IPS DF 19.7 (cell line): ENCODE measurements at places on chromosomes 16 and 17.

DNA sequence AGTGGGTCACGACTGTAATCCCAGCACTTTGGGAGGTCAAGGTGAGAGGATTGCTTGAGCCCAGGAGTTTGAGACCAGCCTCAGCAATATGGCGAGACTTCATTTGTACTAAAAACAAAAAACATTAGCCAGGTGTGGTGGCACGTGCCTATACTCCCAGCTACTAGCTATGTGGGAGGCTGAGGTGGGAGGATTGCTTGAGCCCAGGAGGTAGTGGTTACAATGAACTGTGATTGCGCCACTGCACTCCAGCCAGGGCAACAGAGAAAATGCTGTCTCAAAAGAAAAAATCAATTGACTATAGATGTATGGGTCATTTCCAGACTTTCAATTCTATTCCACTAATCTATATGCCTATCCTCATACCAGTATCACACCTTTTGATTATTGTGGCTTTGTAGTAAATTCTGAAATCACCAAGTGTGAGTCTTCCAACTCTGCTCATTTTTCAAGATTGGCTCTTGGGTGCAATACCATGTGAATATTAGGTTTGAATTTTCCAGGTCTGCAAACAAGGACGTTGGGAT is 27.2 kb upstream of the CEP20 start:
- no peak for DNase-seq

DNA sequence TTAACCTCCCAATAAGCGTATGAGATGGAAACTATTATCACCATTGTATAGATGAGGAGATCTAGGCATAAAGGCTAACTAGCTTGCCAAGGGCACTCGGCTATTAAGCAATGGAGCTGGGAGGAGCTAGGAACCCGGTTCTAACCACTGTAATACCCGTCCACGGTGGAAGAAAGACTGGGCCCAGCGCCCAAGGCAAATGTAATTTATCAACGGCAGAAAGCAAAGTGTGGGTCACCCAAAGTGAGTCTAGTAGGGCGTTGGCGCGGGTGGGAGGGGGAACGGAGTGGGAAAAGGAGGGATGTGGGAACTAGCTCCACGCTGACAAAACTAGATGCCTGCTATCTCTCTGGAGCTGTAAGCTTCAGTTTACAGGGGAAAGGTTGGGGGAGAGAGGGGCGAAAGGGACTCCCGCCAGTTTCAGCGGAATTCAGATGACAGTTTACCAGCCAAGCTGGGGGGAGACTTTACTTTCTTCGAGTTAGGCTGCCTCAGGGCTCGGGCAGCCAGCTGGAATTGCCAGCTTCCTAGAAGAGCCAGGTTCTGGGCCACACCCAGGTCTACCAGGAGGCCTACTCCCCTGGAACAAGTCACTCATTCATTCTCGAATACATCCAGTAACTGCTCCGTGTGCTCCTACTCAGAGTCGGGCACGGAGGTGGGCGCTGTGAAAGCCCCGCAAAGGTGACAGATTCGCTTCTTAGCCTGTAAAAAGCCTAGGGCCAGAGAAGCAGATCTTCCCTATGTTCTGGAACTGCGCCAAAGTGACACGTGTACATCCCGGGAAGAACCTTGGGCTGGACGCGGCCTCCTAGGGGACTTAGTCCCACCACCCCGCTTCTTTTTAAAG is 837 bp downstream of the LRRC59 start:
- no peak for DNase-seq

DNA sequence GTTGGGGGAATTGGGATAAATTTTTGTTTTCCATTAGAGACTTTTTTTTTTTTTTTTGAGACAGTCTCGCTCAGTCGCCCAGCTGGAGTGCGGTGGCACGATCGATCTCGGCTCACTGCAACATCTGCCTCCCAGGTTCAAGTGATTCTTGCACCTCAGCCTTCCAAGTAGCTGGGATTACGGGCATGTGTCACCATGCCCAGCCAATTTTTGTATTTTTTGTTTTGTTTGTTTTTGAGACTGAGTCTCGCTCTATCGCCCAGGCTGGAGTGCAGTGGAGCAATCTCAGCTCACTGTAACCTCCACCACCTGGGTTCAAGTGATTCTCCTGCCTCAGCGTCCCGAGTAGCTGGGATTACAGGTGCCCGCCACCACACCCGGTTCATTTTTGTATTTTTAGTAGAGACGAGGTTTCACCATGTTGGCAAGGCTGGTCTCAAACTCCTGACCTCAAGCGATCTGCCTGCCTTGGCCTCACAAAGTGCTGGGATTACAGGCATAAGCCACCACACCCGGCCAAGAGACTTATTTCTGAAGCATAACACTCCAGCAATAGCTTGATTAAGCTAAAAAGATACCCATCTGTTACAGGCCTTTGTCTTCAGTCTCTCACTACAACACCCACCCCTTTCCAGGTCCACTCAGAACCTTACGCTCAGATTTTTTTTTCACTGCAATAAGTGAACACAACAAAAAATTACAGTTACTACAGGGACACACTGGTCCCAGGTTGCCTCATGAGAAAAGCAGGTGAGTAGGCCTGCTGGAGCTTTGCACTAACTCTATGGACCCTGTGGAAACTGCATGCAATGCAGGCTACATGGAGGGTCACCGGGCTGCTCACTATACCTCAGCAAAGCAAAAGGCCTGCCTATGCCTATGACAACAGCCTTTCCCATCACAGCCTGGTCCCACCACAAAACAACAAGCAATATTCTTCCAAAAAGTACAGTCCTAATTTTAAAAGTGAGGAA is 34.6 kb downstream of the KANSL1 start:
- no peak for DNase-seq

DNA sequence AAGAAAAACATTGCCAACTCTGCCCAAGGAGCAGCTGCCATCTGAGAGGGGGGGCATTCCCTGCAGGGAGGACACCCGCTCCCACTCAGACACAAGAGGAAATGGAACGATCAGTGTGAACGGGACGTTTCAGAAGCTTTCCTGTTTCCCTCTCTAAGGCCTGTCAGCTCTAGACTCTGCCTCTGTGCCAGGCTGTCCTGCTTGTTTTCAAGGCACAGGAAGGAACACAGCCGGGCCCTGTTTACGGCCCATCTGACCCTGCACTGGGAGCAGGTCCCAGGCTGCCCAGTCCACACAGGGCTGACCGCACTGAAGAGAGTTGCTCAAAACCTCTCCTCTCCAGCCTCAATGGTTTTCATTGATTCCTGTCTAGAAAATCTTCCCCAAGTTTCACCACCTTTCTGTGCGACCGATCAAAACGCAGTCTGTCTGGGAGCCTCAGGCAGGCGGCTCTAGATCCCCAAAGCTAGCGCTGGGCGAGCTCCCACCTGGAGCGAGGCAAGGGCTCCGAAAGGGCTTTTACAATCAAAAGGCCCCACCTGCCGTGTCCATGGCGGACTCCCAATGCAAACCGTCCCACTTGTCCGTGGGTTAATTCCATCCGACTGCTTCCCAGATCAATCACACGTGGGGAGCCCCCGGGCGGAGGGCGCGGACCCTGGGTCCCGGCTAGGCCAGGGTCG is 1.5 kb downstream of the PIEZO1 start:
- no peak for DNase-seq

DNA sequence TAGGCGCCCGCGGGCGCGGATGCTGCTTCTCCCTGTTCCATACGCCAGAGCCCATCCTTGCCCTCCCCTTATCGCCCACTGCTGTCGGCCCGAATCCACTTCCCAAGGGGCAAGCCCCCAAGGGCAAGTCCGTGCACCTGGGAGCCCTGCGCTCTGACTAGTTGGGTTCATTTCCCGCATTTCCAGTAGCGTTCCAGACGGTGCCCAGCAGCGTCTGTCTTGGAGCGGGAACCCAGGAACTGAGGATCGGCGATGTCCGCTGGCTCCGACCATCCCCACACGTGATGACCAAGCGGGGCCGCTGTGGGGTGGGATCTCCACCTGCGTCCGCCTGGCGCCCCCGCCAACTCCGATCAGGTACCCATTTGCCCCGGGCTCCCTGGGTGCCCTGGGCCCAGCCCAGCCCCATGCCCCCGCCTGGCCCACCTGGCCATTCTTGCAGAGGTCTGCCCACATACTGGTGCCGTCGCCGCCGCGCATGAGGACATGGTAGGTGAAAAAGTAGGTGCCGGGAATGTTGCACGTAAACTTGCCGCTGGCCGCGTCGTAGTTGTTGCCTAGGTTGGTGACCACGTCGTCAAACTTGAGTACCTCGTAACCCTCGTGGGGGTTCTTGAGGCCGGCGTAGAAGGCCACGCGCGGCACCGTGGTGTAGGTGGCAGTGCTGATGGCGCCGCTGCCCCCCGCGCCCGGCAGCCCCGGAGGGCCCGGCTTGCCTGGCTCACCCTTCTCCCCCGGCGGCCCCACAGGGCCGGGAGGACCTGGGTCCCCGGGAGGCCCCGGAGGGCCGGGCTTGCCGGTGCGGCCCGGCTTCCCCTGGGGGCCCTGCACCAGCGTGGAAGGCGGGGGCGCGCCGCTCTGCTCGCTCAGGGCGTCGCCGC is 837 bp downstream of the C1QL1 start:
- DNase-seq = no peak

DNA sequence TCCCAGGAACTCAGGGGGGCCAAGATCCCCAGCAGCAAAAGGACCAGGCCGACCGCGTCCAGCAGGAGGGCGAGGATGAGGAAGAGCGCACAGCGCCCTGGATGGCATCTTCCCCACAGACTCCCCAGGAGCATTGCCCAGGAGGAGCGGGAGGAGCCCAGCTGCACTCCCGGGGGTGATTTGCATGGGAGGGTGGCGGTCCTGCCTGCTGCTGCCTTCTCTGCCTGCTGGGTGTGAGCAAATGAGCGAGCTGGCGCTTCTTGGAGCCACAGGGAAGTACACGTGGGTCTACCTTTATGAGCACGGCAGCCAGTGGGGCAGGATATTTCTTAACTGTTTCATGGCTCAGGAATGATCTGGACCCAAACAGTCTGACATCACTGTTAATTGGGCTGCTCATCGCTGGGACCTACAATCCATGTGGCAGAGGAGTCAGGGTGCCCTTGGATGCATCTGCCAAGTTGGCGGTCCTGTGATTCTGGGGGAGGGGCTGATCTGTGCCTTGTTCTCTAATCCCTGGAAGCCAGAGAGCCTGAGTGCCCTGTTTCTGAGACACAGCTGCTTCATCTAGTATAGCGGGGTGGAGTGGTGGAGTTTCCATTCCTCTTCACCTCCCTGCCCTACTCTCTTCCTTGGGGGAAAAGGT is at the start of gene TMEM238L:
Gene TMEM238L, minus strand, starts transcription at position 270 of the 646 bp plus-strand sequence. Its CDS starts 136 bp downstream, at position 134.
- no peak for DNase-seq

DNA sequence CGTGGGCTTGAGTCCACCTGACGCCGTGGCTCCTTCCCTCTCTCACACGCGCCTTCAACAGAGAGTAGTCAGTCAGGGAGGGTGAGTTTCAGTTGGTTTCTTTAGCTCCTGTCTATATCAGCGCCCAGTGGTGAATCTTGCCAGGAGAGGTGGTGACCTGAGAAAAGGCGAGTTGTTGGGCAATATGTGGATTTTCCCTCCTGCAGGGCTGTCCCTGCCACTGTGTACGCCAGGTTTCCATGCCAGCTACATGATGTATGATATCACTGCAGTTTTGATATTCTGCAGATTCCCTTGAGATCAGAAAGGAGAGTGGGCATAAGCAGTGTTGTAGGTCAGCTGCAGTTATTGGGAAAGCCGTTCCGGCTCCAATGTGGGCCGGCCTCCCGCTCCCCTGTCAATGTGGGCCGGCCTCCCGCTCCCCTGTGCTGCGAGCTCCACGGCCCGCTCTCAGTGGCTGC is 31.4 kb downstream of the BANP start:
- DNase-seq = no peak

DNA sequence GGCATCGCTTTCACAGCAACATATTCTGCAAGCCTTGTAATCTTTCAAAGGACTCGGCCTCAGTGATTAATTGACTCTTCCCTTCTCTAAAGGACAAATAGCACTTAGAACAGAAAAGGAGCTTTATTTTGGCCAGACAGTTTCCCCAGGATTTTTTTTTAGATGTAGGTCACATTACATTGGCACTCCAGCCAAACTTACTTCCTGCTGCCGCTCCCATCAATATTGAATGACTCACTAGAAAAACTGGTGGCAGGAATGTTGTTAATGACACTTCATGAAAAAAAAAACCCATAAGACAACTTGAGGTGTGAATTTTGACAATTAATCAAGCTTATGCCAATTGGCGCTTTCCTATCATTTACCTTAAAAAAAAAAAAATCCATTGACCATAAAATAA is 432.6 kb downstream of the TOX3 start:
- DNase-seq = no peak

DNA sequence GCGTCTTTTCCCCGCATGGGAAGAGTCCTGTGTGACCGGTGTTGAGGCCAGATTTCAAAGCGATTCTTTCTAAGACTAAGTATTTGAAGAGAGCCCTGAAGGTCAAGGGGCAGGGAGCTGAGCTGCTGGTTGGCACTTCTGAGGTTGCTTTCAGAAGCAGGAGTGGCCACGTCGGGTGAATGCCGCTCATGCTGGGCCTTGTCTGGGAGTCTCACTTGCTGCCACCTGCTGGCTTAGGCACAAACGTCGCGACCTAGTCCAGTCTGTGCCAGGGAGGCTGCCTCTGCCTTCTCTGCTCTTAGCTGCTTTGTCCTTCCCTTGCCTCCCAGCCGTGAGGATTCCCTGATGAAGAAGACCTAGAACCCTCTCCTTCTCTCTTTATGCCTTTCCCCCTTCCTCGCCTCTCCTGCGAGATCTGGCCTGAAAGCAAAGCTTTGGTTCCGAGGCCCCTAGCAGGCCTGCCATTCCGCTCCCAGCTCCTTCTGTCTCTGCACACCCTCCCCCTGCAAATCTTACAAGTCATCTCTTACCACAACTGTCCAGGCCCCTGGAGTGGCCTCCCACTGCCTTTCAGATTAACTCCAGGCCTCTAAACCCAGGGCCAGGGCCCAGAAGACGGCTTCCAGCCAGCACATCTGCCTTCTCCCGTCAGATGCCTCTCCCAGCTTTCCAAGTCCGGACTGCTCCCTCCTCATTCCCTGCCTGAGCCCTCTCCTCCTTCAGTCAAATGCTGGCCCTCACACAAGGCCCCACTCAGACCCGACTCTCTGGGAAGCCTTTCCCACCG is 11.4 kb downstream of the CTNS start:
- DNase-seq = no peak

DNA sequence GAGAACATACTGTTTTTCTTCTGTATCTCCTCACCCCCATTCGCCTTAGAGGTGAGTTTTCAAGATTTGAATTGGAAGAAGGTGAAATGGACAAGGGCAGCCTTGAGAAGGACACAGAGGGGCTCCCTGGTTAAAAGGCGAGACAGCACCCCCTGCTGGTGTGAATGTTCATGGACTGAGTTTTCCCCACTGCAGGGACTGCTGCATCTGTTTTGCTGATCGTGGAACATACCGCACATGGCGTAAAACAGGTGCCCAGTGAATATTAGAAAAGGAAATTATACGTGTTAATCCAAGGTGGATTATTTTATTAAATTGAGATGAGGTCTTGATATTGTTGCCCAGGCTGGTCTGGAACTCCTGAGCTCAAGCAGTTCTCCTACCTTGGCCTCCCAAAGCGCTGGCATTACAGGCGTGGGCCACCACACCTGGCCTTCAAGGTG is 54.5 kb downstream of the NDE1 start:
- DNase-seq = peak; percentile 48
